ENCODE measurements at places on chromosomes 11 and 22. TPM values are rescaled to one million over a fixed set of nuclear protein-coding genes. Genes with fewer than 3 reads are reported as not detected.

Gene TOMM22
- 56.0 TPM for polyA plus RNA-seq

Gene EED
- 15.6 TPM for polyA plus RNA-seq

Gene RASGRP2
- polyA plus RNA-seq = 154 TPM

Gene IGLL1
- polyA plus RNA-seq = not detected

Gene FAM227A
- not detected for polyA plus RNA-seq

Gene CSRP3
- not detected for polyA plus RNA-seq

Gene C22orf42
- polyA plus RNA-seq = not detected

Gene PLEKHA7
- 0.28 TPM for polyA plus RNA-seq
